ENCODE measurements at places on chromosomes 7 and 10.
A peak's percentile ranks its signal among the peaks of the same experiment; 100 is the strongest.

DNA sequence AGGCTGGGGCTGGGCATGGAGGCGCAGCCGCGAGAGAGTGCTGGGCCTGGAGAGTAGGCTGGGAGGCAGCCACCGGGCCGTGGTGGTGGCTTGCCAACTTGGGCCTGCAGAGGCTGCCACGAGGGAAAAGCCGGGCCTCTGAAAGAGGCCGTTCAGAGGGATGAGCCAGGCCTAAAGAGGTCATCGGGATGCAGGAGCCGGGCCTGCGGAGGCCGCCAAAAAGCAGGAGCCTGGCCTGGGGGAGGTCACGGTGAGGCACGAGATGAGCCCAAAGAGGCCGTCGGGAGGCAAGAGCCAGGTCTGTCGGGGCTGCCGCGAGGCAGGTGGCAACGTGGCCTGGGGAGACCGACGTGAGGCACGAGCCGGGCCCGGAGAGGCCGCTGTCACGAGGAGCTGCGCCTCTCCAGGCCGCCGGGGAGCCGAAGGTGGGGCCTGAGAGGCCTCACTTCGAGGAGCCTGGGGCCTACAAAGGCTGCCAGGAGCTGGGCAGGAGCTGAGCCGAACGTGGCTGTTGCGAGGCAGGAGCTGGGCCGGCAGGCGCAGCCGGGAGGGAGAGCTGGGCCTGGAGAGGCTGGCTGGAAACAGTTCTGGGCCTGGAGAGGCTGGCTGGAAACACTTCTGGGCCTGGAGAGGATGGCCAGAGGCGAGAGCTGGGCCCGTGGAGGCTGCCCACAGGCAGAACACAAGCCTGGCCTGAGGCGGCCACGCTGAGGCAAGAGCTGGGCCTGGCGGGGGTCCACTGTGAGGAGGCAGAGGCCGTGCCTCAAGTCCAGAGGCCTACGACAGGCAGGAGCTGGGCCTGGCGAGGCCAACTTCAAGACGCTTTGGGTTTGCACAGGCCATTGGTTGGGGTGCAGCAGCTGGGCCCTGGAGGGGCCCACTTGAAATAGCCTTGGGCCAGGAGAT is 24.6 kb downstream of the MDH2 start:
- DNase-seq: no peak

- no peak for DNase-seq
Observed at GRCh38 chr10:112143420-112143819, 40.1 kb downstream of the GPAM start.

- DNase-seq: no peak
Observed at GRCh38 chr10:6918305-6918704, 338.2 kb upstream of the PRKCQ start.

DNA sequence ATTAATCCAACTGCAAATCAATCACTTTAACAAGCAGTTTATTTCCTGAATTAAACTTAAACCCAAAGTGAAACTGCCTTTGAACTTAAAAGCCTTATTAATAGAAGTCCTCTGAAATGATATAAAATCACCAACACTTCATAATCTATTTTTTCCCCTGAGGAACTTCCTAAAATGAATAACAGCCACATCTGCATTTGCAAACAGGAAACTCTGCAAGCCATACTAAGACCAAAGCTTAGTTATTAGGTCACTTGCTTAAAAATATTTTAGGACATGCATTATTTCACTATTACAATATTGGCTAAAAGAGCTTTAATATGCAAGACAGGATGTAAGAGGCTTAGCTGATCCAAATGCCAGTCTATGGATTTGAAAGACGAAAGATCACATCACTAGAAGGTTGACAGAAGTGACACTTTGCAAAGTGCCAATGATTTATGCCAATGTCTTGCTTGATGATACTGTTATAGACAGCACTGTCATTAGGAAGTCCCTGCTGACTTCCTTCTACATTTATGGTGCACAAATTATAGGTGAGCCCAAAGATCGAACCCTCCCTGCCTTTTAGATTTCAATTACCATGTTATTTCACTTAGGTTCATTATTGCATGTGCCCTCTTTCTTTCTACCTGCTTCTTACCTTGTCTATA is 99.9 kb upstream of the SKAP2 start:
- no peak for DNase-seq

DNA sequence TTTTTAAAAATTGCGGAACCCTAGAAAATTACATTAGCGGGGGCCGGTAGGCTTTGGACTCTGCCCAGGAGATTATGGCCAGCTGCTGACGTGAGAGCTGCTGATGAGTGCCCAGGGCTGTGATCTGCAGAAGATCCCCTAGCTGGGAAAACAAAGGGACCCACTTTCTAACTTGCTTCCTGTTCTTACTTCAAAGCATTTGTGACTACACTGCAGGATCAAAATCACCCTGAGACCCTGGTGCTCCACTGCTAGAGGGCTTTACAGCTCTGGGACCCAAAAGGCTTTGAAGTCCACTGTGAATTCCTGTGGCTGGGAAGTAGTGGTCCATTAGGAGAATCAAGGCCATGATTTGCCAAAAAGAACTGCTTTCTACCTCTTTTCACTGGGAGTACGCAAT is 499.4 kb upstream of the AKR1E2 start:
- DNase-seq: no peak

- DNase-seq: no peak
Observed at GRCh38 chr7:23247603-23248335, 1.2 kb downstream of the GPNMB start.

GRCh38 chr7:10940704-10941355 is 32.8 kb upstream of the PHF14 start:
- DNase-seq: no peak

- no peak for DNase-seq
Observed at GRCh38 chr10:54009672-54010071, 791.4 kb downstream of the PCDH15 start.

- DNase-seq: no peak
Observed at GRCh38 chr7:157394246-157395191, 57.7 kb downstream of the DNAJB6 start.

- no peak for DNase-seq
Observed at GRCh38 chr10:132326925-132327324, 5.1 kb upstream of the LRRC27 start.

GRCh38 chr7:11434366-11434765 is 397.6 kb downstream of the THSD7A start:
- no peak for DNase-seq

GRCh38 chr7:136134503-136134902 is 157.3 kb upstream of the MTPN start:
- DNase-seq: no peak

- peak; percentile 23 for DNase-seq
Observed at GRCh38 chr10:121091961-121092719, 241.0 kb downstream of the WDR11 start.

- no peak for DNase-seq
Observed at GRCh38 chr10:73093922-73094850, 2.5 kb downstream of the P4HA1 start.

GRCh38 chr7:126727930-126728391 is 524.8 kb downstream of the GRM8 start:
- peak; percentile 49 for DNase-seq

GRCh38 chr7:98194672-98195457 is 16.4 kb upstream of the BHLHA15 start:
- no peak for DNase-seq

- DNase-seq: no peak
Observed at GRCh38 chr10:79254333-79255006, 92.8 kb upstream of the PPIF start.

DNA sequence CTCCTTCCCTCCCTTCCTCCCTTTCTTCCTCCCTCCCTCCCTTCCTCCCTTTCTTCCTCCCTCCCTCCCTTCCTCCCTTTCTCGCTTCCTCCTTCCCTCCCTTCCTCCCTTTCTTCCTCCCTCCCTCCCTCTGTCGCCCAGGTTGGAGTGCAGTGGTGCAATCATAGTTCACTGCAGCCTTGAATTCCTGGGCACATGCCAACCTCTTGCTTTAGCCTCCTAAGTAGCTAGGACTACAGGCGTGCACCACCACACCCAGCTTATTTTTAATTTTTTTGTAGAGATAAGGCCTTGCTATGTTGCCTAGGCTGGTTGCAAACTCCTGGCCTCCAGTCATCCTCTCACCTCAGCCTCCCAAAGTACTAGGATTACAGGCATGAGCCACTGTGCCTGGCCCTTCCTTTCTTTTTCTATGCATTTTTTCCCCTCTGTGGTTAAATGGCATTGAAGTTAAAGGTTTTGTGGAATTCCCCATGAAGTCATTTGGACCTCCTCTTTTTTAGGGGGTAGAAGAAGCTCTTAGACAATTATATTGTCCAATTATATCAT is 9.6 kb downstream of the KLHDC10 start:
- no peak for DNase-seq

DNA sequence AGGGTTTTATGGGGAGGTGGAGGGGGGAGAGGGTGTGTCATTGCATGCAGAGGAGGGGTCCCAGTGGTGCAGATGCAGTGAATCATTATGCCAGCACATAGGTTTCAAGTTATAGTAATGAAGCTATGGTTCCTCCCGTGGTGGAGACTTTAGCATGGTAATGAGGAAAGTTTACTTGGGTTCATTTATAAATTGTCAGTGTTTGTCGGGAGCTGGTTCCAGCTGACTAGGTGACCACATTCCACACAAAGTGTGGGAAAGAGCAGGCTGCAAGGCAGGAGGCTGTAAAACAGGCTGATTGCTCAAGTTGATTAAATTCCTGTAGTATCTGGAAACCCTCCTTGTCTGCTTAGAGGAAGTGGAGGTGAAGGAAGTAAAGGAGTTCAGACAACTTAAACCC is 78.9 kb downstream of the SRI start:
- no peak for DNase-seq

DNA sequence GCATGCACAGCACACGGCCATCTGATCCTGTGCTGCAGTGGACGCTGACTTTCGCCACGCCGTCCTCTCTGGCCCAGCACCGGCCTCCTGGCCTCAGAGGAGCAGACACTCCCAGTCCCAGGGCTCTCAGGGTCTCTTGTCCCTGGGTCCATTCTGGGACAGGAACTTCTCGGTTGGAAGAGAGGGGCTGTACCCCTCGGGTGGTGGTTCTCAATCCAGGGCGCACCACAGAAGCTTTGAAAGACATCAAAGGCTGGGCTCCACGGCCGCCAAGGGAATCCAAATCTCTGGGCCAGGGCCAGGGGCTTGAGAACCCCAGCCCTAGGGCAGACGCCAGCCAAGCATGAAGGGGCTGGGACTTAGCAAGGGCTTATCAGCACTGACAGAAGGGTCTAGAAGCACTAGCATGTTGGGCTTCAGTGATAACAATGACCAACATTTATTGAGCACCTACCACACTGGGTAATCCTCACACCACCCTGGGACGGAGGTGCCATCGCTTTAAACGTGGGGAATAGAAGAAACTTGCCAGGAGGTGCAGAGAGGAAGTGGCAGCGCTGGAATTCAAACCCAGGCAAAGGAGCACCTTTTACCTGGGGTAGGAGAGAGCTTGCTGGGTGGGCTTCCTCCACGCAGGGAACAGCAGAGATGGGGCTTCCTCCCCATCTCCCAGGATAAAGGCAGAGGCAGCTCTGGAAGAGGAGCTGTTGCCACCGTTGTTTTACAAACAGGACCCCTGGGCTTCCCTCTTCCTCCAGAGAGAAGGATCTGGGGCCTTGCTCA is 1.8 kb upstream of the PYROXD2 start:
- no peak for DNase-seq

GRCh38 chr7:15291699-15292098 is 270.1 kb downstream of the AGMO start:
- DNase-seq: no peak

GRCh38 chr10:26441491-26442214 is 3.5 kb downstream of the APBB1IP start:
- no peak for DNase-seq

DNA sequence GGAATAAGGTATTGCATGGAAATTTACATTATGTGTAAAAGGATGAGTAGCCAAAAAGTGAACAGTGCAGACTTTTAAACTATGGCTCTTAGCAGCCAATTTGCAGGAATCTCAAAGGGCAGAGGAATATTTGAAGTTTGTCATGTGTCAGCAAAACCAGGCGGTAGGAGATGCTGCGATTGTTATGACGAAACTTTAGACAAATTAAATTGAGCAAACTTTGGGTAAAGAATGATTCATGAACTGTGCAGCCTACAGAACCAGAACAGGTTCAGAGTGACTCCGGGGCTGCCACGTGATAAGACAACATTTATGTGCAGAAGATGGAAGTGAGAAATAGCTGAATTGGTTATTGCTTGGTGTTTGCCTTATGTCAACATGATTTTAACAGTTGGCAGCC is 39.2 kb upstream of the CCDC6 start:
- no peak for DNase-seq

DNA sequence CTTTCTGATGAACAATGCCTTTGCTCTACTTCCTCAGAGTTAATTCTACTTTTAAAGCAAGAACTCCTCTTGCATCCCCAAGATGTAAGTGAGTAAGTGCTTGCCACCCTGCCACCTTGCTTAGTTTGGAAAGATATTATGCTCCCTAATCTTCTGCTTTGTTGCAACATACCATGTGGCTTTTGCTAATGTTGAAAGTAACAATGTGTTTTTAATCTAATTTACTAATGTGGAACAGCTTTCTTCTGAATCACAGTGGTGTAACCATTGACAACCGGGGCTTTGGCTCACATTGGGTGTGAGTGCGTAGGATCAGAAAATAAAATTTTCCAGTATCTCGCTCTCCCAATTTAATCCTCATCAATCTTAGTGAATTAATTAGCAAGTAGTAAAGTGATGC is 254.1 kb upstream of the PTER start:
- DNase-seq: no peak

- no peak for DNase-seq
Observed at GRCh38 chr7:140883378-140883777, 41.4 kb downstream of the BRAF start.

DNA sequence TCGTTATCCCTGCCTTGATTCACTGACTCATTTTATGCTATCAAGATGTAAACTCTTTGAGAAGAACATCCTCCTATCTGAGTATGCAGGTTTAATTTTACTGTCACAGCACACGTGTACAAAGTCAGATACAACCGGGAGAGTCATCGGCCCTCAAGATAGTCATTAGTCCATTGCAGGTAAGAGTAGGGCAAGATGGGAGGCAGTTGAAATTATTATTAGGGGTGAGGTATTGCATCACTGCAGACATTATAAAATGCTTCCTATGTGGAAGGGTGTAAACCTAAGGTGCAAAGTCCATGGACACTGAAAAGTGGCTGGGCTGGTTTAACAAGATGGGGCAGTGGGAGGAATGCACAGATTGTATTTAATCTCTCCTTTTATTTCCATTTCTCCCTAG is 113.7 kb downstream of the ARL4A start:
- DNase-seq: no peak

DNA sequence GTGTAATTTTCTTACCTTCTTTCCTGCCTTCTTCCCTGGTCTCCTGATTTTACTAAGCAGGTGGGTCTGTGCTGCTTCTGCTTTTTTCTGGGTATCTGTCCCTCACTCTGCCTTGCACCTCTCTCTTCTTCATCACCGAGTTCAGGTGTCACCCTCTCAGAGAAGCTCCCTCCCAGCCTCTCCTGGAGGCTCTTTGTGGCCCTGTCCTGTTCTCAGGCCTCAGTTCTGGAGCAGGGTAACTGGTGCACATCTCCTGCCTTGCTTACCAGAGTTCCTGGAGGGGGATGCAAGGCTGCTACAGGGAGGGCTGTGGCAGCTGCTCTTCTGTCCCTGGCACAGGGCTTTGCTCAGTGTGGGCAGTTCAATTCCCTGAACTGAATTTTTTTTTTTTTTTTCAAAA is 66.1 kb downstream of the RBM33 start:
- no peak for DNase-seq

- no peak for DNase-seq
Observed at GRCh38 chr7:148967602-148968001, 60.7 kb downstream of the PDIA4 start.

Measured in SW 1271 (cell line).